ENCODE measurements at places on chromosomes 13 and 19.

DNA sequence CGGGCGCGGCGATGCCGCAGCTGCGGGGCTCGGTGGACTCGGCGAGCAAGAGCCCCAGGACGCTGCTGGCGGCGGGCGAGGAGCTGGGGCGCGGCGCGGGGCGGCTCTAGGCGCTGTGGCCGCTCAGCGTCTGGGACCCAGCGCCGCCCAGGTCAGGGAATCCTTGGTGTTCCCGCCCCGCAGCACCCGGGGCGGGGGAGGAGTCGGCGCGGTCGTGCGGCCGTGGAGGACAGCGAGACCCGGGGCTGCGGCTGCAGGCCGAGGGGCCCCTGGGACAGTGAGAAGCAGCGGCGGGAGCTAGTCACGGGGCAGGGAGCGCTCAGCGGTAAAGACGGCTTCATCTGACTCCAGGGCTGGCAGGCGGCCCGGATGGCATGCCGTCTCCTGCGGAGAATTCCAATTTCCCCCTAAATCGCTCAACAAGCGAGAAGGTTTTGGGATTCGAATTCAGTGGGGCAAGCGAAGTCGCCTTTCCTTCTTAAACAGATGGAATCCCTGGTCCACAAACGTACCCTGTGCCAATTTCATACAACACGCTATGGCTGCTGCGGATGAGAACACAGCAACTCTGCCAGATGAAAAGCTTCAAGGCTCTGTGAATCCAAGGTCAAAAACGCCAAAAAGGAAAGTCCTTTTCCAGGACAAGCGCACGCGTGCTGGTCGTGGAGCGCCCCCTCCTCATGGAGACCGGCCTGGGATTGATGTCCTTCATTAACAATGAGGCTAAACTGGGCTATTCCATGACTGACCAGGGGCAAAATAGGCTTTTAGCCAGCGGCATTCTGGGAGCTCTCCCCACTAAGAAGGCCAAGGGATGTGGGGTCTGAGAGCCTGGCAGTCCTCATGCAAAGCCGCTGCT, 4.2 kb upstream of the ZSCAN4 start:
- DNase-seq, result no peak

GRCh38 chr19:41299755-41300089, 10.2 kb upstream of the CCDC97 start:
- DNase-seq, result no peak

GRCh38 chr19:31294189-31294588, 55.0 kb downstream of the TSHZ3 start:
- DNase-seq, result no peak

DNA sequence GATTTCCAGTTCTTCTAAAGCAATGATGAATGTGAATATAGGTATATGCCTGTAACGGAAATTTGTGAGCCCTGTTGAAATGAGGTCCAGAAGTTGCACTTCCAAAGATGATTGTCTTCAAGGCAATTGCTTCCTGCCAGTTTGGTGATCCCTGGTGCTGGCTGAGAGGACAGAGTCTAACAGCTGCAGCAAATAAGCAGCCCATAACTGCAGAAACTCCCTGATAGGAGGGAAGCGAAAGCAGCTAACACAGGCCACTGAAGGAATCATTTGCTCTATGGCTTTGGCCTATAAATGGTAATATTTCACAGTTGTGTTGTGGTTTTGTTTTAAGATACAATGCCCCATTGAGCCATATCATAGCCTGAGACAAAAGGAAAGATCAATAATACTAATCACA, 451.5 kb upstream of the MIR17HG start:
- DNase-seq, result no peak

- DNase-seq, result no peak
Observed at GRCh38 chr13:83895994-83896580, 13.8 kb upstream of the SLITRK1 start.

DNA sequence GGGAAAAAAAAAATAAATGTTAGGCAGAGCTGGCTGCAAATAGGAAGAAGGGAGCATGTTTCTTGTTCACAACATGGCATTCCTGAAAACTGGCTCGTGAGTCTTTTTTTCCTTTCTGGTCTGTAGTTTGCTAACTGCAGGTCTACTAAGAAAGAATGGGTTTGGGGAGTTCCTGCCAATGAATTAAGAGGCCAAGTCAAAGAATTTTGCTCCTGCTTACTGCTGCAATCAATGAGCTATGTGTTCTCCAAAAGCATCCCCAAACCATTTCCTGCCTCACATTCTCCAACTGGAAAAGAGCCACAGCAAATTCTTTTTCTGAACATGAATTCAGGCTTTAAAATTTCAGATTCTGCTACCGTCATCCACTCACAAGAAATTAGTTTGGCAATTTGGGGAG, 88.6 kb downstream of the DCT start:
- no peak for DNase-seq

GRCh38 chr13:62473944-62474237, 1058.2 kb upstream of the PCDH20 start:
- no peak for DNase-seq

GRCh38 chr13:36954542-36954941, 34.5 kb upstream of the SMAD9 start:
- DNase-seq, result no peak

- DNase-seq, result no peak
Observed at GRCh38 chr13:57673197-57673596, 41.7 kb downstream of the PCDH17 start.

- no peak for DNase-seq
Observed at GRCh38 chr13:32316028-32316339, 676 bp downstream of the BRCA2 start.

DNA sequence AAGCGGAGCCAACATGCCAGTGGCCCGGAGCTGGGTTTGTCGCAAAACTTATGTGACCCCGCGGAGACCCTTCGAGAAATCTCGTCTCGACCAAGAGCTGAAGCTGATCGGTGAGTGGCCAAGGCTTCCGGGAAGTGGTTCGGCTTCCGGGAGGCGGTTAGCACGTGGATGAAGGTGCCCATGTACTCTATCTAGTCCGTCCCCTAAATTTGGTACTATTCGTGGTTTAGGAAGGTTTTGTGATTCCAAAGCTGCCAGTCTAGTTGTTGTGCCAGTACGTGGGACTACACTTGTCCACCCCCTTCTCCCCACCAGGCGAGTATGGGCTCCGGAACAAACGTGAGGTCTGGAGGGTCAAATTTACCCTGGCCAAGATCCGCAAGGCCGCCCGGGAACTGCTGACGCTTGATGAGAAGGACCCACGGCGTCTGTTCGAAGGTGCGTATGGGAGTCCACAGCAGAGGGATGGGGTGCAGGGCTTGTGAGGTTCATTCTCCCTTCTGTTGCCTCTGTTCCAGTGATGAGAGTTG, 579 bp downstream of the RPS9 start:
- DNase-seq, result no peak

GRCh38 chr19:40672038-40672437, 18.4 kb downstream of the NUMBL start:
- no peak for DNase-seq

DNA sequence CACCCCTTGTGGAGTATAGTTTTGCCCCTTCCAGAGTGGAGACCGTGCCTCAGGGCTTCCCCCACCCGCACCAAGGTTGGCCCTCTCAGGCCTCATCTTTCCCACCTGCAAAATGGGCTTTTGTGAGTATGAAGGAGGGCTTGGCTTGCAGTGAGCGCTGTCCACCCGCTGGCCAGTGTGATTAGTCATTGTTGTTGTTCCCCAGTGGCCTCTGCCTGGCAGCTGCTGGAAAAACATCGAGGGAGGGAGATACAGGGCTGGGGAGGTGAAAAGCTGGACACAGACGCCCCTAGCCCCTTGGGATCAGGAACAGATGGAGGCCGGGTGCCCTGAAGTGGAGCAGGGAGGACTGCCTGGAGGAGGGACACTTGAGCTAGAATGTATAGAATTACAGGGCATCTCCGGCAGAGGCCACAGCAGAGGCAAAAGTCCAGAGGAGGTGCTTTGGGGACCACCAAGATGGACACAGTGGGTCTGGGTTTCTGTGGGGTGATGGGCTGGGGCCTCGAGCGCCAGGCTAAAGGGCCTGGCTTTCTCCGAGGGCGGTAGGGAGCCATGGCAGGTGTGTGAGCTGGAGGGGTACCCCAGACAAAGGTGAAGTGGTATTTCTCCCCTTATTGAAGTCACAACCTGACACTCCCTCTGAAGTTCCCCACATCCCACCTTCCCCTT, 3.9 kb upstream of the IL12RB1 start:
- no peak for DNase-seq

DNA sequence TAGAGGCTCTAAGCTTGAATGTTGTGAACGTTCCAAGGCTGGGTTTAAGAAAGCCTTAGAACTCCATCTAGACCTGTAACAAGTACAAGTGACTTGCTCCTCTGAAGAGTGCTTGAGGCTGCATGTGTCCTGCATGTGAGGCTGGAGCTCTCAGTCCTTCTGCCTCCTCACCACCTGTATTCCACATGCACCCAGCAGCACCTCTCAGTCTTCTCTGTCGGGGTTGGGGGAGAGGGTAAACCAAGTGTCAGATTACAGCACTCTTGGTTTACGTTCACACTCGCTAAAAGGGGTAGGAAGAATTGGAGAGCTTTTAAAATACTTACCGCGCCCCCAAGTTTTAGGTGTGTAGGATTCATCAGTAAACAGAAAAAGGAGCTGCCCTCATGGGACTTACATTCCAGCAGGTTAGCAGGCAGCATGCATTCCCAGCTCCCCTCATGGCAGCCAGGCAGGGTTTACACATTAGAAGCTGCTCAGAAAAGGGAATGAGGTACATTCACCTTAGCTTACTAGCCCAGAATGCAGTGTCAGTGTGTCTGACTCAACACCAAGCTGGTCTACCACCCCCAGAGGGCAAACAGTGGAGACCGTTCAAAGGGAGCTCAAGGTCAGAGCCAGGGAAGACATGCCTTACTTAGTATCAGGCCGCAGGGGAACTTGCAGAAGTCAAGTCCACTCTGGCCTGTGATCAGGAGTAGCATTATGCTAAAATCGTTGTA, 248.1 kb downstream of the PCCA start:
- no peak for DNase-seq

DNA sequence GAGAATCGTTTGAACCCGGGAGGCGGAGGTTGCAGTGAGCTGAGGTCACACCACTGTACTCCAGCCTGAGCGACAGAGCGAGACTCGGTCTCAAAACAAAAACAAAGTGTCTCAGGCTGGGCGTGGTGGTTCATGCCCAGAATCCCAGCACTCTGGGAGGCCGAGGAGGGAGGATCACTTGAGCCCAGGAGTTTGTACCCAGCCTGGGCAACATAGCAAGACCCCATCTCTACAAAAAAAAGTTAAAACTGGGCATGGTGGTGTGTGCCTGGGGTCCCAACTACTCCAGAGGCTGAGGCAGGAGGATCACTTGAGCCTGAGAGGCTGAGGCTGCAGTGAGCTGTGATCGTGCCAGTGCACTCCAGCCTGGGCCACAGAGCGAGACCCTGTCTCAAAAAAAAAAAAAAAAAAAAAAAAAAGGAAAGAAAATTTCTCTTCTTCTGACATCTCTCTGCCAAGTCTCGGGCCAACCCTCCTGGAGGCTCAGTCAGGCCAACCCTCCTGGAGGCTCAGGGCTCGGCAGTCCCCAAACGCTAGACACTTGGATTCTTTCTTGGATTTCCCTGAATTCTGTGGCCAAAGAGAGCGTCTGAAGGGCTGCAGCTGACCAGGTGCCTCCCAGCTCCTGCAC, 26.3 kb downstream of the ARID3A start:
- no peak for DNase-seq

DNA sequence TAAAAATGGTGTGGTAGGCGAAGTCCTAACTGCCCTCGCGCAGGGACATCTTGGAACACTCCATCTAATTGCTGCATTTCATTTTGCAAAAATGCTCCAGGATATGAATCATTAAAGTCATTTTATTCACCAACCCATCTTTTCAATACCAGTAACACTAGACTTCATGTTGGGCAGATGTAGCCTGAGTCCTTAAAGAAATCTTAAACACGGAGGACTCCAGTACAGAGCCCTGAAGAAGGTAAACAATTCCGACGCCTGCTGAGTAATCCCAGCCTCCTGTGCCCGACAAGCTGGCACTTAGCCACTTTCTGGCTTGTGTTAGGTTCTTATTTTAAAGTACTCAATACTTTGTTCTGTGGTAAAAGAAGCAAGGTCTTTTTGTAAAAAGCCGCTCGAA, 58.0 kb upstream of the IRS2 start:
- no peak for DNase-seq

All from stimulated activated effector memory CD8-positive, alpha-beta T cell treated with anti-CD3 and anti-CD28 coated beads, Interleukin-12 subunit alpha, Interleukin-12 subunit beta, amount 100 ng/mL, for 72 hours (primary cell).